ENCODE measurements at places on chromosomes 13 and 19. TPM values are rescaled to one million over a fixed set of nuclear protein-coding genes. Genes with fewer than 3 reads are reported as not detected.
A peak's percentile ranks its signal among the peaks of the same experiment; 100 is the strongest.

CAPS gene
- total RNA-seq: 6.1 TPM

UNC13A gene
- 0.06 TPM for total RNA-seq

PCSK4 gene
- 3.0 TPM for total RNA-seq

RAB3A gene
- not detected for total RNA-seq

GIPC1 gene
- total RNA-seq: 321 TPM

DNA sequence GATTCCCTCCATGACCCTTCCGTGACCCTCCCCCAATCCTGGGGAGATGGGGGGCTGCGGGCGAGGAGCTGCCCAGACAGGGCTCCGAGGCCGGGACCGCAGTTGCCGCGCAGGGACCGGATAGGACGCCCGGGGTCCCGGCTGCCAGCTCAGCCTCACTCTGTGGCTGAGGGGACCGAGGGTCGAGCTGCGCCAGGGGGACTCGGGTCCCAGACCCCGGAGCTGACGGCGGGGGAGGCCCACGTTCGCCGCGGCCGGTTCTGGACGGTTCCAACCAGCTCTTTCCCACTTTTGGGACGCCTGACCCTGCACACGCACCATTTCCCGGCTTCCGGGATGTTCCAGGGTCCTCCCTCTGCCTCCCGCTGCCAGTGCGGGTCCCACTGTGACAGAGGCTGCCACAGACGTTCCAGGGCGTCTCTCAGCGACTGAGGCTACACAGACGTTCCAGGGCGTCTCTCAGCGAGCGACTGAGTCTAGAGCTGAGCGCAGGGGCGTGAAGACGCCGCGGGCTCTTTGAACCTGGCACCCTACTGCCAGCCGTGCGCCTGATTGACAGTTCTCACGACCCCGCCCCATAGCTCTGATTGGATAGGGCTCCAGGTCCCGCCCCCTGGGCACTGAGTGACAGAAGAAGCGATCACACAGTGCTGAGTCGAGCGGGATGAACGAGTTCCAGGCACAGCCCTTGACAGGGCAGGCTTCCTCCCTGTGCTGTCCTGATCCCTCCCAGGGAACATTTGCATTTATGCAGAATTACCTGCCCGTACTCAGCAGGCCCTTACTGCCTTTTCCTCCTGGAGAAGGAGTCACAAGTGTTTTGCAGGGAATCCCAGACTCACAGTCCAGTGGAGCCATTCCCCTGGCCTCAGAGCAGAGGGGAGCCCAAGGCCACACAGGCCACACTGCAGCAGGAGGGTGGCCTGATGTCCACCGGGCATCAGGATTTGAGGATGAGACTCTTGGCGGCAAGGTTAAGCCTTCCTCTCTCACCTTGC is at the start of gene ZNF563:
Gene ZNF563, minus strand, starts transcription at position 472 of the 998 bp plus-strand sequence. Its CDS starts 151 bp downstream, at position 321.
- peak; percentile 91 for DNase-seq

GRCh38 chr13:113783966-113784644 is 25.1 kb downstream of the TMEM255B start:
- DNase-seq: no peak

DNA sequence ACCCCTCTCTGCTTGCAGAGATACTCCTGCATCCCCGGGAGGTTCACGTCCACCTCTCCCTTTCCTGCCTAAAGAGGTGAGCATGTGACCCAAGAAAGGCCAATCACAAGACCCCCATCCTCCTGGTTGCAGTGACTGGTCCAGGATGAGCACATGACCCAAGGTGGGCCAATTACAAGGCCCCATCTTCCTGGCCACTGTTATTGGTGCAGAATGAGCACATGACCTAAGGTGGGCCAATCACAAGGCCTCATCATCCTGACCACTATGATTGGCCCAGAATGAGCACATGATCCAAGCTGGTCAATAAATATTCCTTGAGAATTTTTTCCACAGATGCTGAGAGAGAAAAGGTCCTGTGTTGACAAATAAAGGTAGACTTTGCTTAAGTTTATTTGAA is 350.7 kb downstream of the EFNB2 start:
- no peak for DNase-seq

DNA sequence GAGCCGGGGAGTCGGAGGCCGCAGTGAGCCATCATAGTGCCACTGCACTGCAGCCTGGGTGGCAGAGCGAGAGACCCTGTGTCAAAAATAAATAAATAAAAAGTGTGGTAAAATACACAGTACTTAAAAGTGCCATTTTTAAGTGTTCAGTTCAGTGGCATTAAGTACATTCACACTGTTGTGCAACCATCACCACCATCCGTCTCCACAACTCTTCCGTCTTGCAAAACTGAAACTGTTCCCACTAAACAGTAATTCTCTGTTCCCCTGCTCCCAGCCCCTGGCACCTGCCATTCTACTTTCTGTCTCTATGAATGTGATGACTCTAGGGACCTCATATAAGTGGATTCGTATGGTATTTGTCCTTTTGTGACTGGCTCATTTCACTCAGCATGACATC is 13.3 kb downstream of the SLC25A42 start:
- DNase-seq: no peak

MAP2K2 gene
- 353 TPM for total RNA-seq

DNA sequence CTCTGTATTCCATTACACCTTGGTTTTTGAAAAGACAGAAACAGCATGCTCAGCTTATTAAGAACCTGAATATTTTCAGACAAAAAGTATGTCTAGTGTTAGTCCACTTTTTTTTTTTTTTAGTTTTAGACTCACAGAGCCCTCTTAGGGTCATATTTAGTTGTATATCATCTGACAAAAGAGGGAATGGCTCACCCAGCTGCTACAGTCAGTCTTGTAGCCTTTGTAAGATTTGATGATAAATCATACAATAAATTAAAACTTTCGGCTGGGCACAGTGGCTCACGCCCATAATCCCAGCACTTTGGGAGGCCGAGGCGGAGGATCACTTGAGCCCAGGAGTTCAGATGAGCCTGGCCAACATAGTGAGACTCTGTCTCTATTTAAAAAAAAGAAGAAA is 43.7 kb upstream of the LDLR start:
- DNase-seq: no peak

GRCh38 chr19:29139227-29139626 is 73.7 kb downstream of the UQCRFS1 start:
- DNase-seq: peak; percentile 14

GRCh38 chr19:37007587-37008220 is 70.5 kb upstream of the ZNF420 start:
- no peak for DNase-seq

DNA sequence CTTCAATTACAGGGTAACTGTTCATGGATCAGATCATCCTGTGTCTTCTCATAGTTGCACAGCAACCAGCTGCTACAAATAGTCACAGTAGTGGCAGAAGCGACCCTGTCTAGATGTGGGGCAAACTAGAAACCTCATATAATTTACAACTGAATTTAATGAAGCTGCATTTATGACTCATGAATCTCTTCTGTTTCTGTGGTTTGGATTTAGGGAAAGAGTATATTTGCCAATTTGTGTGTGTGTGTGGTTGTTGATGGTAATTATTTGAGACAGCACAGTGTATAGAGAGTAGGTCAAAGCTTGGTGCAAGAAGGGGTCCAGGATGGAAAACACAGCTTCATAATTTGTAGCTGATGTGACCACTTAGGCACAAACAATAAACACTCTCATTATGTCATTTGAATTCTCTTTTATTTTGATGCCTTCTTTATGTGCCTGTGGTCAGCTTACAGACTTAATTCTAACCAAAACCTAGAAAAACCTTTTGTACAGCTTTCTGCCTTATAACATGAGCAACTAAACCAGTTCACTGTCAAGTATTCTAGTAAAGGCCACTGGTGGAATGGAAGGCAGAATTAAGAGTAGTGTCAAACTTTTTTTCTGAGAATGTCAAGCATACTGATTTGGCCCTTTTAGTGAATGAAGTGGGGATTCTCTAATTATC is 218.1 kb downstream of the TBC1D4 start:
- DNase-seq: no peak

EID2B gene
- 10.2 TPM for total RNA-seq

DNA sequence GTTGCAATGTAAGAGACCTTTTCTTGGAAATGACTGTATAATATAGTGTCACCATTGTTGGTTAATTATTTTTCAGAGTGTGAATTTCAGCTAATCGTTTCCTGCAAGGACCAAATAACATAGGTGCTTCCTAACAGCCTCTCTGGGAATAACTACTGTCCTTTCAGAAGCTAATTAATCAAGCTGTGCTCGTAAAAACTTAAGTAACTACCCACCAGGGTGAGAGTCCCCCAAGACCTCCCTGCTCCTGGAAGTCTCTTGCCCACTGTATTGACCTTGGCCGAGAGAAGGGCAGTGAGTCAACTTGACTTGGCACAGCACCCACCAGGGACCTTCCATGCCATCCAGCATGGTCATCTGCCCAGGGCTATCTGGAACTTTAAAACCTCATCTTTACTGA is 50.3 kb downstream of the UQCRFS1 start:
- DNase-seq: no peak

DNA sequence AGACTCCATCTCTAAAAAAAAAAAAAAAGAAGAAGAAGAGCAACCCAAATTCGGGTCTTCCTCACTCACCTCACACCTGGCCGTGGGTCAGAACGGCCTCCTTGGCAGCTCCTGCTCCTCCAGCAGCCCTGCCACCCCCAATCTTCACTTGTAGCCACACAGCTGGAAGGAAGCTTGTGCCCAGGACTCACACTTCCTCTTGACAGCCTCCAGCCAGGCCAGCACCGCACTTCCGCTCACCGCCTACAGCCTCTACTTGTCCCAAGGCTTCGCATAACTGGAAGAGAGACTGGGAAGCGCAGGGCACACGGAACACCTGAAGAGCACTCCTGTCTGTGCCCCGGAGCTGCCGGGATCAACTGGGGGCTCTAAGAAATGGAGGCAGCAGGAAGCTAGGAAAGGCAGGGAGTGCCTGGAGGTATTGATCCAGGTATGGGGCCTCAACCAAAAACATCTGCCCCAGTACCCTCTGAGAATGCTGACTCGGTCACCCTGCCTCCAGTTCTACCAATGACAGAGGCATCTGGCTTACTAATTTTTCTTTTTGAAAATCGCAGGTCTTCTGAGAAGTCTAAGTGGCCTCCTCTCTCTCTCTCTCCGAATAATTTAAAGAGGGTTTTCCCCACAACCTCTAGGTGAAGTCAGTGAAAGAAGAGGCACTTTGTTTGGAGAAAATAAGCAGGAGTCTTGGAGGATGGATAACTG is 31.1 kb upstream of the ATP12A start:
- no peak for DNase-seq
